Activated T-cell treated with anti-CD3 and anti-CD28 coated beads for 48 hours (primary cell): ENCODE measurements at places on chromosomes 5 and 9.

DNA sequence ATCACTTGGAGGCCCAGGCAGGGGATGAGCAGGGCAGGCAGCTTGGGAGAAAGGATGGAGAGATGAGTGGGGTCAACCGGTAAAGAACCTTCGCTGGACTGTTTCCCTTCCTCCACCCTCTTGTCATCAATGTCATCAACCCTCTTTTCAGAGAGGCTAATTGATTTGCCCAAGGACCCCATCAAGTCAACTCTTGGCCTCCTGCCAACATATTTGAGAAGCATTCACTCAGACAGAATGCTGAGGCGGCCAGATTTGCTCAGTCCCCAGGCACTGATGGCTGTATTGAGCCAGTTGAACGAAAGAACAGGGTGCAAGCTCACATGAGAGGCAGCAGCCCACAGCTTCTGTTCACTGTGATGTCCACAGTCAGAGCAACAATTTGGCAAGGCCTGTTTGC lies 193.5 kb downstream of the RFK start:
- no peak for DNase-seq

GRCh38 chr9:2676466-2676865 lies 40.8 kb upstream of the KCNV2 start:
- no peak for DNase-seq

DNA sequence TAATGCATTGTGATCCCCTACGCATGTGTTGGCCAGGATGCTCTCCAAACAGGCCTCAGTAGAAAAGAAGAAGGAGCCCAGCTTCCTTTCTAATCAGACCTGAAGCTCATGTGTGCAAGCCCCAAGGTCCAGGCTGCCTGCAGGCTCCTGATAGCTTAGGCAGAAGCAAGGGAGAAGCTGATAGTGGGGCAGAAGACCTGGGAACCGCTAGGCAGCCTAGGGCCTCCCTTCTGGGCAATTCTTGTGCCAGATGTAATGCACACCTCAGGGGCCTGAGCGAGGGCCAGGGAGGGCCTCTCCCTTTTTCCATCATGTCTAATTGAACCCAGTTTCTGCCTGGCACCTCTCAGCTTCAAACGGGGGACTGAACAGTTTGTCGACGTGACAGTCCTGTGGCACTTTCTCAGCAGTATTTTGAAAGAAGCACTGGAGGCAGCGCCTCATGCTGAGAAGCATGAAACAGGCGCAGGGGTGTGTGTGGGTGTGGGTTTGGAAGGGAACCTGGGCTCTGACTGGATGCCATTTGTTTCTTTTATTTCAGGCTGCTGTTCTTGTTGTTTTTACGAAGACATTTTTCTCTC lies 212.8 kb downstream of the PIK3R1 start:
- no peak for DNase-seq

GRCh38 chr9:133181561-133181960 lies 17.8 kb upstream of the GBGT1 start:
- no peak for DNase-seq

GRCh38 chr5:138461343-138462125 lies 3.7 kb upstream of the EGR1 start:
- DNase-seq, result no peak

DNA sequence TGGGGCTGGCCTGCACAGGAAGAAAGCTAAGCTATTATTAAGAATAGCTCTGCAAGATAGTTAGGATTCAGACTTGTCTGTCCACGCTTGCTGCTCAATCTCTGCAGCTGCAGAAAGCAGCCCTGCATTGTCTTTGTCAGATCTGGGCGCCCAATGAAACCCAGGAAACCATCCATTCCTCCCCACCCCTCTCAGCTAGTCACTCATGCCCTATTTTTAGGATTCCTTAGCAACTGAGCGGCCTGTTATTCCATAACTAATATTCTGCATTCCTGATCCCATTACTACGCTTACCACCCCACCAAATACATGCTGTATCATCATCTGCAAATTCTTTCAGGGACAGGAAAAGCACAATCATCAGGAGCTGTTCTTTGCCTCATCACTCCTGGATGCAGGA lies 52.9 kb upstream of the APC start:
- DNase-seq, result no peak

GRCh38 chr5:68593211-68593671 lies 377.7 kb downstream of the PIK3R1 start:
- no peak for DNase-seq

DNA sequence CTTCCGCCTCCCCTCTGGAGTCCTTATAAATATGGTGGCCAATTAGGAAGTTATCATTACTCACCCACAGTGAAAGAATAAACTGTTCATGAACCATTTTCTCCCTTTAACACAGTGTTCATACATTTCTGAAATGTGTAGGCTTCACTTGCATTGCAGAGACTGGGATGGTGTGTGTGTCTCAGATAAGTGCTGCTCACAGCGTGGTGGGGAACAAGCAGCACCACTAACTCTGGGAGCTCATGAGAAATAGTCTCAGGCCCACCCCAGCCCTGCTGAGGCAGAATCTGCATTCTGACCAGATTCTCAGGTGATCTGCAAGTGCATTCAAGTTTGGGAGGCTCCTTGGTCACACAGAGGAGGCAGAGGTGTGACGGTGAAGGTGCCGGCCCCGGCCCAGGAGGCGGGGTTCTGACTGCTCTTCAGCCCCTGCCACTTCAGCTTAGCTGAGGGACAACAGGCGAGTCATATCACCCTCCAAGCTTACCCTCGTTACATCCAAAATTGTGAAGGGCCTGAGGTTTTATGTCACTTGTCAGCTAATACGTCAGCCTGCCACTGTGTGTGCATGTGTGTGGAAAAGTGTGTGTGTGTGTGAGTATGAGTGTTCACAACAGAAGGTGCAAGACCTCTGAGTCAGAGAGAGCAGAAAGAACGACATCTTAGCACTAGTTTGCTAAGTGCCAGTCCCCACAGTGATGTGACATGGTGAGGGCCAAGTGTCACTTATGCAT lies 34.7 kb downstream of the DAP start:
- no peak for DNase-seq

GRCh38 chr9:134348404-134349155 lies 22.3 kb downstream of the RXRA start:
- no peak for DNase-seq

DNA sequence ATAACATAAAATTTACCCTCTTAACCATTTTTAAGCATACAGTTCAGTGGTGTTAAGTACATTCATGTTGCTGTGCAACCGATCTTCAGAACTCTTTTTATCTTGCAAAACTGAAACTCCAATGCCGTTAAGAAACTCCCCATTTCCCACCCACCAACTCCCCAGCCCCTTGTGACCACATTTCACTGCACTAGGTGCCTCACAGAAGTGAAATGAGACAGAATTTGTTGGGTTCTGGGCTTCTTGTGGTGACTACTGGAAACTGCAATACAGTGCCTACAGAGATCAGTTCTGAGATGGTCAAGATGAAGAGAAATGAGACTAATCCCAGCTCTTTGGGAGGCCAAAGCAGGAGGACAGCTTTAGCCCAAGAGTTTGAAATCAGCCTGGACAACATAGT lies 202.1 kb upstream of the SLC30A5 start:
- peak; percentile 7 for DNase-seq

- no peak for DNase-seq
Measured at GRCh38 chr5:14364576-14365472, 216.8 kb upstream of the OTULINL start.

- no peak for DNase-seq
Measured at GRCh38 chr5:180590543-180591310, 572 bp downstream of the SCGB3A1 start.

GRCh38 chr5:149267241-149267973 lies 4.3 kb upstream of the AFAP1L1 start:
- DNase-seq, result no peak

DNA sequence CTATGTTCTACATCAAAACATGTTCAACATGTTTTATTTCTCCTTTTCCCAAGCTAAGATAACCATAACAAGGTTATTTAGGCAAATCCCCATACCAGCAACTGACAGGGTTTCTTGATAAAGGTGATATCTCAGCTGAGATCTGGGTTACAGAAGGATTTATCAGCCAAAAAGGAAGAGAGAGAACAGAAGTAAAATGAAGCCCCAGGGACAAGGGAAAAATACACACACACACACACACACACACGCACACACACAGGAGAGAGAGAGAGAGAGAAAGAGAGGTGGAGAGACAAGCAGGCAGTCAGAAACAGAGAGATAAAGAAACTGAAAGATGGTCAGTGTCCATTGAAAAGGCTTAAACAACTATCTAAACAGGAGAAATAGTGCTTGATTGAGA lies 19.7 kb upstream of the MLLT3 start:
- no peak for DNase-seq

DNA sequence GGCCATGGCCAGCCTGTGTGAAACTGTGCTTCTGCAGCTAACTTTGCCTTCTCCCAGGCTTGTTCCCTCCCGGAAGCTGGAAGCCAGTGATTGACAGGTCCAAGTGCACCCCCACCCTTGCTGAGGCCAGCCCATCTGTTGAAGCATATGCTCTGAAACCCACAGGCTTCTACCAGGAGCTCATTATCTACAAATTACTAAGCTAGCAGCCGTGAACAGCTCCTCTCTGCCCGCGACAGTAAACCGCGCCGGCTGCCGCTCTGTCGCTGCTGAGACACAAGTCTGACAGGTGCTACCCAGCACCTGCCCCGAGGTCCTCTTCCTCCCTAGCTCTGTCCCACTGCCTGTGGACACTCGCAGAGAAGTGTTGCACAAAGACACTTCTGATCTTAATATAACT lies 490.9 kb downstream of the GADD45G start:
- DNase-seq, result no peak

- no peak for DNase-seq
Measured at GRCh38 chr5:180787711-180788431, 14.7 kb downstream of the MGAT1 start.

DNA sequence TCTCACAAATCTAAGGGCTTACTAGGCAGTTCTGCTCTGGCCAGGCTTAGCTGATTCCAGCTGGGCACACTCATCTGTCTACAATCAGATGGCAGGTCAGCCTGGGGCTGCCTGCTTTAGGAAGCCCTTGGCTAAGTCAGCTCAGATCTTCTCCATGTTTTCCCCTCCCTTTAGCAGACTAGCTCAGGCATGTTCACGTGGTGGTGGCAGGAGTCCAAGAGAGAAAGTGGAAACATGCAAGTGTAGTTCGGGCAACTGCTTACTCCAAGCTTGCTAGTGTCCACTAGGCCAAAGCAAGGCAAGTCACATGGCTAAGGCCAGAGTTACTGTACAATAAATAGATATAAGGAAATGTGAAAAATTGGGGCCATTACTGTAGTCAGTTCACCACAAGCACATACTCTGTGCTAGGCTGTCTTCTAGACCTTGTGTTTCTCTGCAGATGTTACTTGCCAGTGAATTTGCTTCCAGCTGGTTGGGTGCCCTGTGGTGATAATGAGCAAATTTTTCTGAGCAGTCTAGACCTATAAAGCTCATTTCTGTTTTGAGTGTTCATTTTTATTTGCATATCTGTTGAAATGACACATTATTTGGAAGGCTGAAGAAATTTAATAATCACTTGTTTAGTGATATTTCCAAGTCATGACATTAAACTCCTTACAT lies 38.3 kb downstream of the RECK start:
- no peak for DNase-seq

DNA sequence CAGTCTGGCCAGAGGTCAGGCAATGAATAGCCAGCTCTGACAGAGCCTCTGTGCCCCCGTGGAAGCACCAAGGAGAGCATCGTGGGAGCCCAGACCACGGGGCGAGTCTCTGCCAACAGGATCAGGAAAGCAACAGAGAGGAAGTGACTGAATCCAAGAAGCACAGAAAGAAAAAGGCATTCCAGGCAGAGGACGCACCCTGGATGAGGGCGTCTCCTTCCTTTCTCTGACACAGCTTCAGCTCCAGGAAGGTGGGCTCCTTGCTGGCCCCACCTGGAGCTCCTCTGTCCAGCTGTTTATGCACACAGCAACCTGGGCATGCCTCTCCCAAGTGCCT lies 16.6 kb downstream of the HK3 start:
- DNase-seq, result no peak

GRCh38 chr5:75656311-75657003 lies 45.2 kb downstream of the ANKDD1B start:
- no peak for DNase-seq

DNA sequence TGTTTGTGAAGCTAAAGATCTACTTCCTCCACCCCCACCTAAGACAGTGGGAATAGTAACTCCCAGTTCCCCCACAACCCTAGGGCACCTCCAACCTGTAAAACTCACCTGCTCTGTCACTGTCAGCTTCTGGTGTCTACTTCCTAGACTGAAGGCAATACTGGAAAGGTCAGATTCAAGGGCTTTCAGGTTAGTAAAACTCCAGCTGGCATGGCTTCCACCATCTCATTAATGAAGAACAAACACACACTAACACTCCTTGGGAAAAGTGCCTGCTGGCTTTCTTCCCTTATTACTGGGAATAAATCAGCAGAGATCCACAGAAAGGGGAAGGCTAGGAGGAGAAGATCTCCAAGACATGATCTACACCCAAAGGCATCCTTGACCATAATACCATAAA lies 109.9 kb downstream of the TMEM174 start:
- no peak for DNase-seq

- DNase-seq, result no peak
Measured at GRCh38 chr9:80485420-80486250, 913.9 kb downstream of the TLE4 start.

GRCh38 chr5:65462139-65462705 lies 19.5 kb downstream of the ADAMTS6 start:
- DNase-seq, result no peak

DNA sequence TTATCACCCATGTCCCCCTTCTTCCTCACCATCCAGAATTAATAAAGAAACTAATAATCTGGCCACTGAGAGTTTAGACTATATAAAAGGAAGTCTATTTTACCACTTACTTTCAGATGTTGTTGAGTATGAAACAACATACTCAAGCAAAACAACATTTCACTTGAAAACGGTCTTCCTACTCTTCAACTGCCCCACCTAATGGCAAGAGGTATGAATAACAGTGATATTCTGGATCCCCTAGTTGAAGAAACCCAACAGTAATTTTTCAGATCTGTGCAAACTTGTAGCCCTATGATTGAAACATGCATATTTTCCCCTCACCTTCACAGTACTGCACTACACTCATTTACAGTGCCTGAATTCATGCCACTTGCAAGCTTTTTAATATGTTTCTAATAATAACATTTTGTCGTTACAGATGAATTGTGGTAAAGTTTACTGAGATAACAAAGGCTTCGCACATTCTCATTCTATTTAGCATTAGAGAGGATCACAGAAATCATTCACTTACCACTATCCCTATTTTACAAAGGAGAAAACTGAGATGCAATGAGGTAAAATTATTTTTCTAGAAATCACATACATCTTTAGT lies 267.9 kb upstream of the PDE4D start:
- no peak for DNase-seq

DNA sequence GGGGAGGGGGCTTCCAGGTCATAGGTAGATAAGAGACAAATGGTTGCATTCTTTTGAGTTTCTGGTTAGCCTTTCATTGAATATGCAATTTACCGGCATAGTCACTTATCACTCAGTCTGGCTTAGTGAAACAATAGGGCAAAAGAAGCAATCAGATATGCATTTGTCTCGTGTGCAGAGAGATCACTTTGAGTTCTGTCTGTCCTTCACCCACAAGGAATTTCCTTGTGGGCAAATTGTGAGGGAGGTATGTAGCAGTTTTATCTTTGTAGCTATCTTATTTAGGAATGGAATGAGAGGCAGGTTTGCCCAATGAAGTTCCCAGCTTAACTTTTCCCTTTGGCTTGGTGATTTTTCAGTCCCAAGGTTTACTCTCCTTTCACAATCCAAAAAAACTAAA lies 116.1 kb downstream of the TUSC1 start:
- DNase-seq, result no peak
